Activated CD8-positive, alpha-beta memory T cell treated with anti-CD3 and anti-CD28 coated beads for 1 hour (primary cell): ENCODE measurements at places on chromosomes 5 and 9.

DNA sequence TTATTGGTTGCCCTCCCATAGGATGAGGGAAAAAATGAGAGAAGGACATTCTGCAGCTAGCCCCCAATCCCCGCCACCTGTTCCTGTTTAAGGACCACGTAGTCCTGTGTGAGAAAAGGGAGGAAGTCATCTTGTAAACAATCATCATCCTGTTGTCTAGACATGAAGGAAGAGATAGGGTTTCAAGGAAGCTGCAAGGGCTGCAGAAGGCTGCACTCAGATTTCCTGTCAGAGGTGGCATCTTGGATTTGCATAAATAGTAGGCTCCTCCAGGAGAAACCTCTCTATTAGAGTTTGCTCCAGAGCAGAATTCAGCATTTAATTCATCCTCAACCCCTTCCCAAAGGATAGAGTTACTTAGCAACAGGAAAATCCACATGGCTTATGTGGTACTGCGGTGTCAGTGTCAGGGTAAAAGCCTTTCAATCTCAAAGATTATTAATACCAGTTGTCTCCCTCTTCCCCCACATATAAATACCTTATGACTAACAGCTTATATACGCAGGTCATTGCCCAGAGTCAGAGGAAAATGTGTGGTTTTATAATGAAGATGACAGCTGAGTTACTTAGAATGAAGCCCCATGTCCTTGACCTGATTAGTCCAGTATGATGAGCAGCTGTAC is 4.6 kb upstream of the DNAJC18 start:
- no peak for DNase-seq

- DNase-seq, result no peak
Measured at GRCh38 chr9:6098431-6098830, 83.0 kb upstream of the RANBP6 start.

- no peak for DNase-seq
Measured at GRCh38 chr5:39794513-39795210, 369.9 kb upstream of the DAB2 start.

DNA sequence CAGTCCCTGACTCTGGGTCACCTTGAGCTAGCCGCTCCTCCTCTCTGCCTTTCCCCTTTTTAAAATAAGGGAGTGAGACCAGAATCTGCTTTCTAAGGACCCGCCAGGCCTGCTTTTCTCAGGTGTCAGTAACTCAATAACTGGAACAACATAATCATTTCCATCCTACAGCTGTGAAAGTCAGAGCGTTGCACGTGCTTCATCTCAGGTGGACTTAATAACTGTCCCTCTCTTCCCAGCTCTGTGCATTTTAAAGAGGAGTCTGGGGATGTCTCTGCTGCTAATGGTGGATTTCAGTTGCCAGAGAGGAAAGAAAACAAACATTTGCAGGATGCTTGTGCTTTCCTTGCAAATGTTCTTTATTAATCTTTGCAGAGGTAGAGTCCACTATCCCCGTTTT is 93.7 kb downstream of the PCDH1 start:
- no peak for DNase-seq

DNA sequence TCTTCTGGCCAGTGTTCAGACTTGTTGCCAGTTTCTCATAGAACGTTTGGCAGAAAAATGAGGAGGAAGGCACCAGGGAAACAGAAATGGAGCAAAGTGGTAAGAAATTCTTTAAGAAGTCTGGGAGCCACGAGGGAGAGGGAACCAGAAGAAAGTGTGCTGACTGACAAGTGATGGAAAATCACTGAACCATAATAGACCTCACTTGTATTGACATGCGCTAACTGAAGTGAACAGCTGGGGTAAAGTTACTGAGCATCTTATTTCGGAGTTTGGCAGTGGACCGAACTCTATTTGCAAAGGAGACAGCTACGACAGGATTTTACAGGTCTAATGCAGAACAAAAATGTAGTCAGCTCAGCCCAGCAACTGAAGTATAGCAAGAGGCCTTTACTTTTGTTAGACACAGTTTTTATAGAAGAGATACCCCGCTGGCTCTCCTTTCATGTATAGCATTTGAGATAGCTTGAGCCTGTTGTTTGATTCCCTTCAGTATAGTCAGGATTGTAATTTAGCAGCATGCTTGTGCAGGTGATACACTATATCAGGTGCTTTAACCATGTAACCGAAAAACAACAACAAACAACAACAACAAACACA is 53.6 kb downstream of the HMHB1 start:
- DNase-seq, result no peak

DNA sequence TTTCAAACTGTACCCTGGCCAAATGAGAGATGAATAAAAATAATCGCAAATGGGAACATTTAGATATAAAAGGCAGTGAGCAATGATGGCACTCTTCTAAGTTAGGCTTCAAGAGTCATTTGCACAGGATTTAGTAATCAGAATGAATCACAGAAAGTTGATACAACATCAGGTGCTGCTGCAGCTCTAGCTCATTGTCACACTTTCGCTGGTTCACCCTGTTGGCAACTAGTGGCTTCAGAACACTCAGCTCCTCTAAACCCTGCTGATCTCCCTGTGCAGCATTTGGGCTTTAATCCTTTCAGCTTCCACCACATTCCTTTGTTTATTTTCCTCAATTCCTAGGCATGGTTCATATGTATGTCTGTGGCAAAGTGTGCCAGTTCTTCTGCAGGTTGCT is 2071.2 kb upstream of the CDH6 start:
- DNase-seq, result no peak

DNA sequence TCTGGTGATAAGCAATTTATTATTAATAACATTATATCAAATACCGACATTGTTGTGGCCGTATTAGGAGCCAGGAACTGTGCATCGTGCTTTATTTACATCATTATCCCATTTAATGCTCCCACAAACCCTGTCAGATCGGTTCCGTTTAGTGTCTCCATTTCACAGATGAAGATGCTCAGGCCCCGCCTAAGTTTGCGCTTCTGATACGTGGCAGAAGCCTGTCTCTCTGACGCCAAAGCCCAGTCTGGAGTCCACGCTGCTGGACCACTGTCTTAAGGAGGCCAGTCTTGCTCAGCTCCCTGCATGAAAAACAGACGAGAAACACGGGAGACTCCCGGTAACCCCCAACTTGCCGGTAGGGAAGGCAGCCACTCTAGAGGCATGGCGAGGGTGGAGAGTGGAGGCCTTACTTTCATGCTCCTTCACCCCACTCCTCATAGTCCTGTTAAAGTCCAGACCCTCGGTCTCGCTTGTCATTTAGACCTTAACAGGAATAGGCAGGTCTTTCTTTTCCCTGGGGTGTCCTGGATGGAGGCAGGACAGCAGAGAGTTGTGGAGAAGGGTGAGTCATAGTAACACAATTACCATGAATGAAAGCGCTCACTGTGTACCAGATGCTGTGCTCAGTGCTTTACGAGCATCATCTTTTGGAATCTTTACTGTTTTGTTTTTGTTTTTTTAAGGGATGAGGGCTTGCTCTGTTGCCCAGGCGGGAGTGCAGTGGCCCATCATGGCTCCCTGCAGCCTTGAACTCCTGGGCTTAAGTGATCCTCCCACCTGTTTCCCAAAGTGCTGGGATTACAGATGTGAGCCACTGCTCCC is 872 bp downstream of the TXNDC15 start:
- no peak for DNase-seq

- DNase-seq, result no peak
Measured at GRCh38 chr5:142527234-142527633, 158.7 kb downstream of the FGF1 start.
